ENCODE measurements at places on chromosomes 5 and 9. TPM values are rescaled to one million over a fixed set of nuclear protein-coding genes. Genes with fewer than 3 reads are reported as not detected.

ITGA2 gene
- 53.2 TPM for total RNA-seq

- no peak for DNase-seq
- H3K27ac ChIP-seq = no peak overlapping the region
- no peaks in the 10 kb centered on the region for H3K4me1 ChIP-seq
Measured at GRCh38 chr9:85185486-85186217, 516.1 kb downstream of the NTRK2 start.

NR2F1 gene
- total RNA-seq = 27.5 TPM

PCDHA10 gene
- total RNA-seq = not detected

CDX1 gene
- 0.18 TPM for total RNA-seq

GRCh38 chr5:118789366-118789765 is 199.0 kb downstream of the DTWD2 start:
- H3K4me3 ChIP-seq = no peak overlapping the region
- peaks cover 16% of the 10 kb centered on the region for H3K4me1 ChIP-seq
- H3K27ac ChIP-seq = no peak overlapping the region

DNA sequence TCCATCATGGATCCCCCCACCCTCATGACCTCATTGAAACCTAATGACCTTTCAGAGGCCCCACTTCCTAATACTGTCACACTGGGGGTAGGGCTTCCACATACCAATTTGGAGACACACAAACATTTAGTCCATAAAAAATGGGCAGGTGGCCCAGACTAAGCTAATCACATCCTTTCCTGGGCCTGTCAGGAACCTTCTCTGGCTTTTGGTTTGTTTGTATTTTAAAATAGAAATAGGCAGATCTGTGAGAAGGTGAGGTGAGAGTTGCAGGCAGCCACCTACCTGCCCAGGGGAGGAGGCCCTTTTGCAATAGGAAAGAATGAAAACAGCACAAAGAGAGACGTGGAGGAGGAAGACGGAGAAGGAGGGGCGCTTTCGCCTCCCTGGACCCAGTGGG is 90.2 kb upstream of the BOD1 start:
- peaks cover 3% of the 10 kb centered on the region for H3K27me3 ChIP-seq
- DNase-seq = no peak
- peaks cover 16% of the 10 kb centered on the region for H3K4me1 ChIP-seq
- H3K27ac ChIP-seq = no peak overlapping the region

SUSD3 gene
- not detected for total RNA-seq

GRCh38 chr5:81728301-81728700 is 22.6 kb downstream of the SSBP2 start:
- DNase-seq = no peak
- no peak overlapping the region for H3K4me3 ChIP-seq
- H3K27ac ChIP-seq = no peak overlapping the region
- H3K4me1 ChIP-seq = peaks cover 22% of the 10 kb centered on the region
- H3K27me3 ChIP-seq = no peaks in the 10 kb centered on the region
- no peaks in the 10 kb centered on the region for H3K36me3 ChIP-seq

DNA sequence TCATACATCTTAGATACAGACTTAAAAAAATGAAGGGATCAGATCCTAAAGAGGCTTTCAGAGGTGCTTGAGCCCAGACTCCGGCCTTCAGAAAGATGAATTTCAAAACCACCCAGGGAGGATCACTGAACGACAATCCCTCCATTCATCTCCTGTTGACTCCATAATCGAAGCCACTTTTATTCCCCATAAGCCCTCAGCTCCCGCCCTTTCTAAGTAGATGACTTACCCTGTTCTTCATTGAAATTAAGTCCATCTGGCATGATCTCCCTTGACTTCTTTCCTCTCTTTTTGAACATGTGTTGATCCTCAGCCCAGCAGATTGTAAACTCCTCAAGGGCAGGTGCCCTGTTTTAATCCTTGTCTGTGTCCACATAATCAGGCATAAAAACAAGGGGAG is 50.8 kb upstream of the ASTN2 start:
- H3K4me3 ChIP-seq = no peak overlapping the region
- DNase-seq = no peak
- H3K27ac ChIP-seq = no peak overlapping the region

DNA sequence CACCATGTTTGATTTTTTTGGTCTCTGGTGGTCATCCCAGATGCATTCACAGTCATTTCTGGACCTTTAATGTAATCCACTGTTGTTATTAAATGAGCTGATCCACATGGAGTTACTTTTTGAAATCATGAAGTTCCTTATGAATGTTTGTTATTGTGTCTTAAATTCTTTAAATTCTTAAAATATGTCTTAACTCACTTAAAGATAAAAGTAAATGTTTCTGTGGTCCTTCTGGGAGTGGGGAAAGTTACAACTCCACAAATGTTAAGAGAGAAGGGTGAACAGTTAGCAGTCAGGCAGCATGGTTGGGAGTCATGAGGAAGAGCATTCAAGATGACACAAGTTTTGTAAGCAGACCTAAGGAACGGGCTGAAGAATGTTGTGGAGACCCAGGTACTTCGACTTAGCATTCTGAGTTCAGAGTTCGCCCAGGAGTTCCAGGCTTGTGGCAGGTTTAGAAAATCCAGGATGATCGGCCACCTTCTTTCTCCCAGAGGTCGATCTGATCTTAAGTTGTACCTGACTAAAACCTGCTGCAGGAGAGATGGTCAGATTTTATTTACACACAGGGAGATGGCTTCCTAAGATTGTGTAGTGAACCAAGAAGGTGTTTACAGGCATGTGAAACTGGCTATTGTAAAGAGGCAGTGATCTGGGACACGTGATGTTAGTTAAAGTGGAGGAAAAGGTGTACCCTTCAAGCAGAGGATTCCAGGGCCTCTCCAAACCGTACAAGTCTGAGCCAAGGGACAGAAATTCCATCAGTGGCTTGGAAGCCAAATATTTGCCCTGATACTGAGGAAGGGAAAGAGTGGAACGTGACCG is 17.2 kb downstream of the SLC1A1 start:
- H3K27me3 ChIP-seq = peaks cover 5% of the 10 kb centered on the region
- peak overlapping the region; percentile 38 for H3K27ac ChIP-seq
- no peaks in the 10 kb centered on the region for H3K36me3 ChIP-seq
- peak overlapping the region; percentile 26 for H3K4me3 ChIP-seq
- no peak for DNase-seq

DNA sequence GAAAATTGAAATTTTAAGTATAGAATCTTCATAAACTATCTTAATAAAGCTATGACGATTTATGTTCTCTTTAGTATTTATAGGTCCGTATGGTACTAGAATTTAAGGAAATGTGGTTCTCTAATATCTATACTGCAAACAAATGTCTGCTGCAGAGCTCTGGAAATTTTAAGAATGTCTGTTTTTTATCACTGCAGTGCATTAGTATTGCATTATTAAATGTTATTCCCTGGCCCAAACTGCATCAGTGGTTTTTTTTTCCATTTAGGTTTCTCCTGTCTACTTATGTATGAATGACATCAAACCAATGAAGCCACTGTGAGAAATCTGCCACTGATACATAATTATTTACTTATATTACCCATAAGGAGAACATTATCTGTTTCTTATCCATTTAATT is 211.4 kb upstream of the CD180 start:
- H3K27me3 ChIP-seq = no peaks in the 10 kb centered on the region
- H3K27ac ChIP-seq = no peak overlapping the region
- H3K36me3 ChIP-seq = no peaks in the 10 kb centered on the region
- no peak for DNase-seq
- H3K4me3 ChIP-seq = no peak overlapping the region
- H3K4me1 ChIP-seq = peaks cover 21% of the 10 kb centered on the region

DNA sequence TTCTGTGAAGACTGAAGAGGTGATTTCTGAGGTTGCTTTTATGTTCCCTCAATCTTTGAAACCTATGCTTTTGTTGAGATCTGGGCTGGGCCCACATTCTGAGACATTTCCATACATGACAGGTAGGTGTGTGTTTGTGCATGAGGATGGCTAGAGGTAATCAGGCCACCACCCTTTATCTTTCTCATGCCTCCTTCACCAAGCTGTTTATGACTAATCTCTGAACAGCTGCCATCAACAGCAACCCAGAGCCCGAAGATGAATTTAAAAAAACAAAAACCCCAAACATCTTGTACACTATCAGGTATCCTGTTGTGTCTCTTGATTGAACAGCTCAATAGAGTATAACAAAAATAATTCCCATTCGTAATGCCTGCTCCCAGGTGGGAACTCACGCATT is 12.6 kb upstream of the C5orf46 start:
- no peak overlapping the region for H3K27ac ChIP-seq
- no peak for DNase-seq
- no peaks in the 10 kb centered on the region for H3K36me3 ChIP-seq

SLC46A2 gene
- total RNA-seq = not detected

IL3 gene
- total RNA-seq = not detected

DNA sequence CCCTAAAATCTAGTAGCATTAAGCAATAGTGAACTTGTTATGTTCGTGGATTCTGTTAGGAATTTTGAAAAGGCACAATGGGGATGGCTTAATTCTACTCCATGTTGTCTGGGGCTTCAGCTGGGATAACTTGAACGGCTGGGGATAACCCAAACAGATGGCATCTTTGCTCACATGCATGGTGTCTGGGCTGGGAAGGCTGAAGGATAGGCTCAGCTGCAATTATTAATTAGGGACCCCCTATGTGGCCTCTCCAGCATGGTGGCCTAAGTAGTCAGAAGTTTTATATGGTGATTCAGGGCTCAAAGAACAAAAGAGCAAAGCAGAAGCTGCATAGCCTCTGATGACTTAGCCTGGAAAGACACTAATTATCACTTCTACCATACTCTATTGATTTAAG is 551.1 kb downstream of the PSAT1 start:
- DNase-seq = no peak
- H3K4me1 ChIP-seq = 0 out of 2 replicates have a peak, but pooled peaks cover 6% of the 10 kb centered on the region
- no peak overlapping the region for H3K4me3 ChIP-seq
- no peak overlapping the region for H3K27ac ChIP-seq
- no peaks in the 10 kb centered on the region for H3K27me3 ChIP-seq

ADAMTSL1 gene
- total RNA-seq = 50.1 TPM

GRCh38 chr9:7140401-7140800 is 382.6 kb downstream of the KDM4C start:
- H3K36me3 ChIP-seq = 0 out of 2 replicates have a peak, but pooled peaks cover under 1% of the 10 kb centered on the region
- H3K4me1 ChIP-seq = peaks cover 3% of the 10 kb centered on the region
- no peak for DNase-seq
- H3K4me3 ChIP-seq = no peak overlapping the region

FOXD4L4 gene
- not detected for total RNA-seq

DNA sequence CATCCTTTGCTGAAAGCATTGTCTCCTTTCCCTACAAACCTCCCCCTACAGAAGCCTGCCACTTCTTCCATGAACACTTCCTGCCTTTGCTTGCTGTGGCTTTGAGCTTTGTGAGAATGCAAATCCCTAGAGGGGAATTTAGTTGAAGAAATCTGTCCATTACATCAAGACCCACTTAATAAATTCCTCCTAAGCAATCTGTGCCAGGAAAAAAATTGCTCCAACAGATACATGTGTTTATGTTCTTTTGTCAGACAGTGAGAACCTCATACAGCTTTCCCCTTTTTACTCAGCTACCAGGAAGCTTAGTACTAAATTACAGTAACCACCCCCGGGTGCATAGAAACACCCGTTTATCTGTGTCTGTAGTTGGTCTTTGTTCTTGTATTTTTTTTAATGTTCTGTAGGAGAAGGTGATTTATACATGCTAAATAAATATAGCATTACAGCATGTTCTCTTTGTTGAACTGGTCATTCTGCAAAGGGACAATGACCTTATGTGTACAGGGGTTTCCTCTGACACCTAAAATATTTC is 43.9 kb downstream of the SH3TC2 start:
- no peak overlapping the region for H3K27ac ChIP-seq
- H3K27me3 ChIP-seq = peaks cover 2% of the 10 kb centered on the region
- H3K4me3 ChIP-seq = no peak overlapping the region
- peaks cover 26% of the 10 kb centered on the region for H3K36me3 ChIP-seq
- DNase-seq = no peak
- H3K4me1 ChIP-seq = peaks cover 35% of the 10 kb centered on the region

TMEM203 gene
- total RNA-seq = 41.7 TPM

GABRA1 gene
- total RNA-seq = not detected

GRCh38 chr5:41764650-41765049 is 105.6 kb downstream of the OXCT1 start:
- no peaks in the 10 kb centered on the region for H3K36me3 ChIP-seq
- H3K27me3 ChIP-seq = no peaks in the 10 kb centered on the region
- DNase-seq = no peak
- H3K27ac ChIP-seq = no peak overlapping the region
- H3K4me1 ChIP-seq = peaks cover 22% of the 10 kb centered on the region

AK8 gene
- total RNA-seq = 0.10 TPM

GRCh38 chr5:2534251-2534650 is 217.2 kb downstream of the IRX2 start:
- no peaks in the 10 kb centered on the region for H3K4me1 ChIP-seq
- H3K36me3 ChIP-seq = no peaks in the 10 kb centered on the region
- no peak for DNase-seq
- H3K27me3 ChIP-seq = peaks cover 3% of the 10 kb centered on the region
- no peak overlapping the region for H3K4me3 ChIP-seq

- no peak overlapping the region for H3K27ac ChIP-seq
- no peaks in the 10 kb centered on the region for H3K36me3 ChIP-seq
- peaks cover 27% of the 10 kb centered on the region for H3K27me3 ChIP-seq
- H3K4me1 ChIP-seq = no peaks in the 10 kb centered on the region
- H3K4me3 ChIP-seq = no peak overlapping the region
- no peak for DNase-seq
Measured at GRCh38 chr5:149857499-149857898, 87.1 kb downstream of the PDE6A start.

PDGFRB gene
- total RNA-seq = 186 TPM

RNF183 gene
- not detected for total RNA-seq

DNA sequence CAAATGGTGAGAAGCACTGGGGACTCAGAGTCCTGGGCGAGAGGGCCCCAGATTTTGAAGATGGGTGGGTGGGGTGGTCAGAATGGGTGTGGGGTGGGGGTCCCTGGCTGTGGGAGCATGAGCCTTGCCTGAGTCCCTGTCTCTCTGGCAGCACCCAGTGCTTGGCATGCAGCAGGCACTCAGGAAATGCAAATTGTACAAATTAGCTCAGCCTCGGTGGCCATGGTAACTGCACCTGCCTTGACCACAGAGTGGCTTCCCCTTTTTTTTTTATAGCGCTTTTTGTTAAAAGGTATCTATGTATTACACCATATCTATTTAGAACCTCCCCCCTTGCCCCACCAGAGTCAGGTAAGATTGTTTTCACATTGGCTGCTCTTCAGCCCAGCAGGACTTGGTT is 19.2 kb upstream of the PITX1 start:
- H3K36me3 ChIP-seq = no peaks in the 10 kb centered on the region
- H3K27me3 ChIP-seq = peaks cover 28% of the 10 kb centered on the region
- H3K27ac ChIP-seq = no peak overlapping the region
- H3K4me1 ChIP-seq = no peaks in the 10 kb centered on the region

DNA sequence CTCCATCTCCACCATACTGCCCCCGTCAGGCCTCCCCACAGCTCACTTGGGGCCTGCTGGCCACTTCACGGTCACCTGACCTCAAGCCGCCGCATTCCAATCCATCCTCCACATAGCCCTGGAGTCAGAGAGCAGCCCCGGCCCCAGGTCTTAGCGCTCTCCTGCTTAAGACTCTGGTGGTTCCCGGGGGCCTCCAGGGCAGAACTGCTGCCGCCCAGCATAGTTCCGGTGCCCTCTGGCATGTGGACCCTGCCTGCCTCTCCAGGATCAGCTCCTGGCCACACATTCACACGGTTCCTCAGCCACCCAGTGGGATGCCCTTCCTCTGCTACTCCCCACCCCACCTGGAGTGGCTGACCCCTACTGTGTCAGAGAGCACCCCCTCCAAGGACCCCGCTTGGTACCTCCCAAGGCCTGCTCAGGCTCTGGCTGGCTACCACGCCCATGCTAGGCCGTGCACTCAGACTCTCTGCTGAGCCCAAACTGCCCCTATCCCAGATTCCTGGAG is 8.7 kb downstream of the PHYKPL start:
- H3K36me3 ChIP-seq = peaks cover 48% of the 10 kb centered on the region
- no peak for DNase-seq
- peaks cover 20% of the 10 kb centered on the region for H3K4me1 ChIP-seq
- H3K27me3 ChIP-seq = peaks cover 1% of the 10 kb centered on the region

All from HFFc6 (cell line).